ENCODE measurements at places on chromosomes 3 and 15.

GRCh38 chr3:125641891-125642290, 46.6 kb upstream of the OSBPL11 start:
- no peak for DNase-seq

GRCh38 chr3:161449785-161450184, 46.8 kb upstream of the OTOL1 start:
- DNase-seq: no peak

- no peak for DNase-seq
Measured at GRCh38 chr3:101381809-101382208, 61.4 kb upstream of the IMPG2 start.

GRCh38 chr3:19644405-19644804, 289.6 kb downstream of the EFHB start:
- no peak for DNase-seq

- DNase-seq: no peak
Measured at GRCh38 chr3:112688819-112689218, 47.9 kb upstream of the CCDC80 start.

DNA sequence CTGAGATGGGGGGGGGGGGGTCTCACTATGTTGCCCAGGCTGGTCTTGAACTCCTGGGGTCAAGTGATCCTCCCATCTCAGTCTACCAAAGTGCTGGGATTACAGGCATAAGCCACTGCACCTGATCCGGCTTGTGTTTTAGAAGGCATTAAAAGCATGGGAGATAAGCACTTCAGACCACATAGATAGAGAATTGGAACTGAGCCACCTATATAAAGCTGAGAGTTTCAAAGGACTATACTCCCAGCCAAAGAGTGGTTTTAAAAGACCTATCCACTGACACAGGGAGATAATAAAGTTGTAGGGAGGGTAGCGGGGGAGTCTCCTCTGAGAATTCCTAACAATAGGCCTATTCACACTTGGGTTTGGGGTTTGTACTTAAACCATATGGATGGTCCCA, 34.8 kb downstream of the DENND4A start:
- no peak for DNase-seq

GRCh38 chr3:8663177-8664061, 18.8 kb upstream of the SSUH2 start:
- DNase-seq: peak; percentile 17

DNA sequence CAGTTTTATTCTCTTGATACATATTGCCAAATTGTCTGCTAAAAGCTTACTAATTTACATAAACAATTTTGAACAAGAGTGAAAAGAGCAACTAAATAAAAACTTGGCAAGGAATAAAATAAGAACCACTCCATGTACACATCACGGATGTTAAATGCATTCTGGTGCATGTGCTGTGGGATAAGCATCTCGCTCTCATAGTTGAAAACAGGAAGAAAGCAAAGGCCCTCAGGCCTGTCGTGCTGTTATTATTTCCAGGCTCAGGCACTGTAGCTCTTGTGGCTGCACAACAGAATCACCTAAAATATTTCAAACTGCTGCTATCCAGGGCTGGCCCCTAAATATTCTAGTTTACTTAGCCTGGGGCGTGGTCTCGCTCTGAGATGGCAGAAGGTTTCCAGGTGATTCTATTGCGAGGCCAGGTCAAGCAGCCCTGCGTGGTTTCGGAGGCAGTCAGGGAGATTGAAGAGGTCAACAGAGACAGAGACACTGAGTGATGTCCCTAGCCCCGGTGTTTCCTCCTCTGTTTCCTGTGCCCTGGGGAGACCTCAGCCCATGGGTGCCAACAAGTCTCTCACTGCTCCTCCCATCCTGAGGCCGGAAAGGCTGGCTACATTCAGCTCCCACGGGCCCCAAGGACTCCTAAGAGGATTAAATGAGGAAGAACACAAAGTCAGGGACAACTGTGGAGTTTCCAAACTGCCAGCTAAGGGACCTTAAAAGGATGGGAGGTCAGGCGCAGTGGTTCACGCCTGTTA, 18.2 kb upstream of the PDIA5 start:
- no peak for DNase-seq

DNA sequence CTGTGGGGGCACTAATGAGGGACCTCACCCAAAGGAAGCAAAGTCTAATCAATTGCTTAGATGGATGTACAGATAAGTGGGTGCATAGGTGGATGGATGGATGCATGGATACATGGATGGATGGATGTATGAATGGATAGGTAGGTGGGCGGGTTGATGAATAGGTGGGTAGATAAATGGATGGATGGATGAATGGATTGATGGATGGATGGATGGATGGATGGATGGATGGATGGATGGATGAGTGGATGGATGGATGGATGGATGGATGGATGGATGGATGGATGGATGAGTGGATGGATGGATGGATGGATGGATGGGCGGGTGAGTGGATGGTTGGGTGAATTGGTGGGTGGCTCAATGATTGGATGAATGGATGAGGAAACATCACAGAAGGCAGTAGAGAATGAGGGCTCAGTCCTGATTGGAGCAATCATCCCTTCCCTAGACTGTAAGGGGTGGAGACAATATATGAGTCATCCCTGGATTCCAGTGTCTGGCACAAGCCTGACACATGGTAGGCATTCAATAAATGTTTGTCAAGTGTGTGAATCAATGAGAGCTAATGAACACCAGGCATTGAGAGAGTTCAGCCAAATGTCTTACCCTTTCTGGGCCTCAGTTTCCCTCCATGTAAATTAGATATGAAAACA, 40.4 kb upstream of the PXYLP1 start:
- DNase-seq: no peak

DNA sequence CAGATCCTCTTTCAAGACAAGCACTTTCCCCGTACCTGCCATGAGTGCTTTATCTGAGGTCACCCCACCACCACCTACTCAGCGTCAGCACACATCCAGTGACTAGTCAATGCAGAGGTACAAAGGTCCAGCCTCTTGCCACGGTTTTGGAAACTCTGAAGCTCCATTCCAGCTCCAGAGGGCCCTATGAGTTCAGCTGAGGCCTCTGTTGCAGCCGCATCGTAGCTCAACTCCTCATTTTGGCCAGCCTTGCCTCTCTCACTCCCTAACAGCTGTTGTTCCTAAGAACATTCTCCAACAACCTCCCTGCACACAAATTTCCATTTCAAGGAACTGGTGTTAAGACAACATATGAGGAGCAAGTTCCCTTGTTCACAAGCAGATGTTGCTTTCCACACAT, 405.1 kb upstream of the PROK2 start:
- no peak for DNase-seq

DNA sequence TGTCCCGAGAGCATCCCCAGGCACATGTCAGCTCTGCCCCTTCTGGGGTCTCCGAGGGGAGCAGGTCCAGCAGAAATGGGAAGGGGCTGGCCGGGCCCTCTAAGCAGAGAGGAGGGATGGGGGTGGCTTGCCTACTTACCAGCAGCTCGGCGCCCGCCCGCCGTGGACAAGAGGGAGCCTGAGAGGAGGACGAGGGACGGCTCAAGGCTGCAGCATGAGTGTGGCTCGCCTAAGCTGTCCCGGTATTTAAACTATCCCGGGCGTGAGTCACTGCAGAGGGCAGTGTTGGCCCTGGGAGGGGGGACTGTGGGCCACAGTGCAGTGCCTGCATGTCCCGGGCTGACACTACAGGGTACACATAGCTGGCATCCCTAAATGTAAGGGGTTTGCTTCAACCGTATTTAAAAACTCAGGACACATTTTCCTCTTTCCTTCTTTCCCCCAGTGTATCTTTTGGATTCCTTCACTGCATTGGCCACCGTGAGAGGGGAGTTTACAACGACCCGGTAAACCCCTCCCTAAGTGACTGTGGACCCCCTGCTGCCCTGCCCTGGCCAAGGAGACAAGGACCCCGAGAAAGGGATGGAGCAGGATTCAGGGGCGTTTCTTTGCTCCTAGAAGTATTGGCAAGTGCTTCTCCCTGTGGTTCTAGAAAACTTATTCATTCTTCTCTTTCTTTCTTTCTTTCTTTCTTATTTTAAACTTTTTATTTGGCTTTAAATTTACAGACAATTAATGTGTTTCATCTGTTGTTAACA, at the start of gene LRRC15:
Gene LRRC15 (minus strand): TSS at position 222 of the 758 bp plus-strand sequence. CDS start 8,700 bp downstream, outside the sequence.
- no peak for DNase-seq

- DNase-seq: no peak
Measured at GRCh38 chr3:122076491-122077292, 21.5 kb downstream of the CD86 start.

- no peak for DNase-seq
Measured at GRCh38 chr15:36925653-36926426, 174.5 kb downstream of the MEIS2 start.

- DNase-seq: no peak
Measured at GRCh38 chr15:70165716-70166284, 68.1 kb upstream of the TLE3 start.

GRCh38 chr3:157381606-157382005, 55.0 kb upstream of the PTX3 start:
- no peak for DNase-seq

DNA sequence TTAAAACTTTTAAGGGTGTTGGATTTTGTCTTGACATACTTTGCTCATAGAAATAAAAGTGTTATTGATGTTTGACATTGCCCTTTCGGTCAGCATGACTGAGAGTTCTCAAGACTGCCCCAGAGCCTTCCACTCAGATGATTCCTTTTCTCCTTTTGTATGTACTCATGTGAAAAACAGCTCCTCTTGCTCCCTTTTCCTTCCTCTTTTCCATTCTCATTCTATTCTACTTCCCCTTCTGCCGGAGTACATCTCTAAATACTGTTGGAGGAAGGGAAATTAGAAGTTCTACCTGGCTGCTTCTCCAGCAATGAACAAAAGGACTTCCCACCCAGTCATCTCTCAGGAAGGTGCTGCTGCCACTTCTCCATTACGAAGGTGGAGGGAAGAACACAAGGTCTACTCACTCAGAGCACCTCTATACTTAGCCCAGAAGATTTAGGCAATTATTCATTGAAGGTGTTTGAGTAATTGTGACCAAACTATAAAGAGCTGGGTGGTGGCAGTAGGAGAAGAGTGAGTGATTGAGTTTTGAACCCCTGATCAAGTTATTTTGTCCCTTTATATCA, 163.8 kb upstream of the MBNL1 start:
- DNase-seq: no peak

- no peak for DNase-seq
Measured at GRCh38 chr3:190258634-190259033, 63.6 kb downstream of the CLDN1 start.

- no peak for DNase-seq
Measured at GRCh38 chr3:38457111-38458003, 3.7 kb downstream of the ACVR2B start.

DNA sequence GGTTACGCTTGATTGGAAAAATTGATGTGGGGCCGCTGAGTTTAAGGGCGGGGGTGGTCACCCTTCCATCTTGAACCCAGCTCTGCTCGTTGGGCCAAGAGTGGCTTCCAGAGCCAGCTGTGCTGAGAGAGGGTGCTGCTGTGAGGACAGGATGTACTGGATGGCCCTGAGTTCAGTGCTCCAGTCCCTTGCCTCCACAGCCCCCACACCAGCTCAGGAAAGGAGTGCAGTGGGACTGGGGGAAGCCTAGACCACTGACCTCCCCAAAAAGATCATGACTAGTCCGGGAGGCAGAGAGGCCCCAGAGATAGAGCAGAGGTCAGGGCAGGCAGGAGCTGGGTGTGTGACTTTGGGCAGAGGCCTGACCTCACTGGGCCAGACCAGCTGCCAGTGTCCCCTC, 4.0 kb upstream of the PTH1R start:
- no peak for DNase-seq

GRCh38 chr3:197343656-197344408, 45.4 kb upstream of the DLG1 start:
- no peak for DNase-seq

DNA sequence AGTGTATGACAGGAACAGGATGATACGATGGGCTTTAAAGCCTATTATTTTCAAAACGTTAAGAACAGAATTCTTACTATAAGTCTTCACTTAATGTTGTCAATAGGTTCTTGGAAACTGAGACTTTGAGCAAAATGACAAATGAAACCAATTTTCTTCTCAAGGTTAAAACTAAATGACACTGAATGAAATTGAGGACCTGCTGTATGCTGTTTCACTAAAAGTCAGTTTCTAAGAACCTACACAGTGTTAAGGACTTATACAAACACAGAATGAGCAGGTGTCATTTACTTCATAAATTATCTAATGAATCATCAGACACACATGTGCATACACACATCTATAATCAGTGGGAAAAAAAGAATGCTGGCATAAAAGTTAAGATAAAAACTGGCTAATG, 106.9 kb downstream of the RFTN1 start:
- no peak for DNase-seq

GRCh38 chr3:182644790-182645433, 148.4 kb upstream of the ATP11B start:
- DNase-seq: no peak

GRCh38 chr3:19739504-19739903, 194.5 kb downstream of the EFHB start:
- DNase-seq: no peak

- no peak for DNase-seq
Measured at GRCh38 chr15:88652456-88653199, 13.8 kb downstream of the ISG20 start.

- no peak for DNase-seq
Measured at GRCh38 chr3:143343944-143344343, 224.4 kb downstream of the CHST2 start.

DNA sequence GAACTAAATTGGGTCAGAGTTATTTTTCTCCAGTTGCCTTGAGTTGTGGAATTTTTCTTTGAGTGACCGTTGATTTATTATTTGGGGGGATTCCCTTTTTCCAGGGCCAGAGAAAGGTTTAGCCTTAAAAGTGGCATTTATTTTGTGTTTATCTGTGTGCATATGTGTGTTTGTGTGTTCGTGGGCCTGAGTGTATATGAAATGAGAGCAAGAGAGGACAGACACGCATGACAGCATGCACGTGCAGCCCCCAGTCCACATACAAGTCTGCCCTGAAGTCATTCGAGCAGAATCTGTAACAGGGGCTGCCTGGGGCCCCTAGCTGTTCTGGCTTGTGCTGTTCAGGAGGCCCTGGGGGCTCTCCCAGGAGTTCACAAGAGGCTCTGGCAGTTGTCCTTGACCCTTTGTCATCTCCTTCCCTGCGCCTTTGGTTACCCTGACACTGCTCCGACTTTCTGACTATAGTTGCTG, 18.3 kb upstream of the TRAK1 start:
- DNase-seq: no peak

DNA sequence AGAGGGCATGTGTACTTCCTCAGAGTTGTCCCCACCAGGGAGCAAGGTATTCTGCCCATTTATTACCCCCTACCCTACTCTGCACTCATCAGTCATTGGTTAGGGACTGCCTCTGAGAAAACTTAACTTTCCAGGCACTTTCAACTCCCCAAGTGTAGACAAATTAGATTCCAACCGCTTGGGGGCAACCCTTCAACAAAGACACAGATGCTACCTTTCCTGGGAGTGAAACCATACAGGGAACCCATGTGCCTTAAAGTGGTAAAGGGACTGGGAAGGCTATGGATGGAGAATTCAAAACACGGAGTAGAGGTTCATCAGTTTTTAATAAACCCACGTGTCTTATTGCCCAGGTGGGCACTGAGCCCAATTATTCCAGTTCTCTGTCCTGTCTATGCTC, 19.4 kb upstream of the UBE2E2 start:
- DNase-seq: peak; percentile 2

- DNase-seq: no peak
Measured at GRCh38 chr3:187104342-187104741, 35.0 kb downstream of the RPL39L start.

Data from stimulated activated CD4-positive, alpha-beta T cell treated with anti-CD3 and anti-CD28 coated beads, Interleukin-1b, Interleukin-23, amount 100 ng/mL, for 4 hours (primary cell).